ENCODE measurements at places on chromosomes 1 and 21.

DNA sequence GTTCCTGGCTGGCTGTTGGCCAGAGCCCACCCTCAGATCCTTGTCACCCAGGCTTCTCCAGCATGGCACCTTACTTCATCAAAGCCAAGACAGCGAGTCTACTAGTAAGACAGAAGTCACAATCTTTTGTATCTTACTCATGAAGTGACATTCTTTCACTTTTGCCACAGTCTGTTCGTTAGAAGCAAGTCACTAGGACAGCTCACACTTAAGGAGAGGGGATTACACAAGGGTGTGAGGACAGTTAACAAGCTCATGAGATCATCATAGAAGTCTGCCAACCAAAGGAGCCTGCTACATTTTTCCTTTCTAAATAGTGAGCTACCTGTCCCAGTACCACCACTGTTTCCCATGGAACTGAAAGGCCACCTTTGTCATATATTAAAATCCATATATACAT, 61.5 kb downstream of the PACC1 start:
- no peak overlapping the region for H3K27ac ChIP-seq
- no peak for DNase-seq
- no peaks in the 10 kb centered on the region for H3K27me3 ChIP-seq
- H3K36me3 ChIP-seq = peaks cover 37% of the 10 kb centered on the region
- H3K4me3 ChIP-seq = no peak overlapping the region

- no peak overlapping the region for H3K27ac ChIP-seq
- peaks cover 10% of the 10 kb centered on the region for H3K4me1 ChIP-seq
- H3K4me3 ChIP-seq = no peak overlapping the region
- DNase-seq = no peak
- H3K36me3 ChIP-seq = no peaks in the 10 kb centered on the region
- peaks cover 57% of the 10 kb centered on the region for H3K27me3 ChIP-seq
These were observed 3.5 kb downstream of the ERRFI1 start for GRCh38 chr1:8022395-8023286.

DNA sequence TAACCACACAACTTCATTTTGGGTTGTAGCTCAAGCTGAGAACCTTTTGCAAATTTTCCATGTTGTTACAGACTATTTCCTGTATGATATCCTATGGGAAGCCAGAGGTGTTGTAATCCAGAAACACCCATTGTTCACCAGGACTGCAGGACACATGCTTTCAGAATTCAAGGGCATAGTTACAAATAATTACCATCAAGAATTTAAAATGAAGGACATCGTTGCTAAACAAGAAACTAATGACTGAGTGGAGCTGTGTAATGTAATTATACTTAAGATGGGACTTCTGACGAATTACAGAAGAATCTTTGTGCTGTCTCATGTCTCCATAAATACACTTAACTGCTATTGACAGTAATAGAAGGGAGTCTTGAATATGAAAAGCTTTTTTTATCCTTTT, 47.6 kb upstream of the HOOK1 start:
- H3K4me1 ChIP-seq = peaks cover 10% of the 10 kb centered on the region
- no peak overlapping the region for H3K27ac ChIP-seq
- DNase-seq = no peak
- no peaks in the 10 kb centered on the region for H3K36me3 ChIP-seq
- no peak overlapping the region for H3K4me3 ChIP-seq

GRCh38 chr1:224884361-224884801, 45.1 kb upstream of the DNAH14 start:
- H3K4me1 ChIP-seq = no peaks in the 10 kb centered on the region
- H3K36me3 ChIP-seq = no peaks in the 10 kb centered on the region
- no peak for DNase-seq
- no peaks in the 10 kb centered on the region for H3K27me3 ChIP-seq

DNA sequence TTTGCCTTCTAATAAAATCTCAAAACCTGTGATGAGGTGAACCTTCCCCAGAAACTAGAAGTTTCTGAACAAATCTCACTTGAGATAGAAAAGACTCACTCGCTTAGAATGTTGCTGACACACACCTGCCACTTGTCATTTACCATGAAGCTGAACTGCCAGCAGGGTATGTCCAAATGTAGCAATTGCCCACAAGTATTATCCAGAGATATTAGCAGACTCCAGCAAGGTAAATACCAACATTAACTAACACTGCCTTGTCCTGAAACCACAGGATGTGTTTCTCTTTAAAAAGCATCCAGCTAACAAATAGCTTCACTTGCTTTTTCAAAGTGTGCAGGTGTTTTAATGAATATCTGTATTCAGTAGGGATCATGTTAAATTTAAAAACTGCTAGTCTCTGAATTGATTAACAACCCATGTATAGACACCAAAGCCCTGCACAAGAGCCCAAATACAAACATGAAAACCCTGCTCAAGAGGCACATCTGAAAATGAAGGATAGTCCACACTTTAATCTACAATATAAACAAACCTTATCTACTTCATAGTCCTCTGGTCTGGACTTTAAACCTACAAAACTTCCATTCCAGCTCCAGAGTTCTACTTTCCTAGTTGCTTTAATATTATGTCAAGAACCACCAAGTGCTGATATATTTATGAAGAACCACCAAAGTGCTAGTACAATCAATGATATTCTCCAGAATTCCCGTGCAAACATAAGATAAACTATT, 19.3 kb downstream of the KRTAP8-1 start:
- DNase-seq = no peak
- no peaks in the 10 kb centered on the region for H3K36me3 ChIP-seq
- no peak overlapping the region for H3K4me3 ChIP-seq
- H3K4me1 ChIP-seq = no peaks in the 10 kb centered on the region

- no peaks in the 10 kb centered on the region for H3K36me3 ChIP-seq
- no peak overlapping the region for H3K4me3 ChIP-seq
- H3K4me1 ChIP-seq = peaks cover 5% of the 10 kb centered on the region
- H3K27ac ChIP-seq = no peak overlapping the region
- no peak for DNase-seq
These were observed 65.1 kb upstream of the JUN start for GRCh38 chr1:58848818-58849411.

GRCh38 chr1:207863893-207864535, 46.9 kb downstream of the CD34 start:
- peaks cover 62% of the 10 kb centered on the region for H3K4me1 ChIP-seq
- peaks cover 58% of the 10 kb centered on the region for H3K36me3 ChIP-seq
- DNase-seq = peak; percentile 76
- H3K4me3 ChIP-seq = peak overlapping the region; percentile 34

DNA sequence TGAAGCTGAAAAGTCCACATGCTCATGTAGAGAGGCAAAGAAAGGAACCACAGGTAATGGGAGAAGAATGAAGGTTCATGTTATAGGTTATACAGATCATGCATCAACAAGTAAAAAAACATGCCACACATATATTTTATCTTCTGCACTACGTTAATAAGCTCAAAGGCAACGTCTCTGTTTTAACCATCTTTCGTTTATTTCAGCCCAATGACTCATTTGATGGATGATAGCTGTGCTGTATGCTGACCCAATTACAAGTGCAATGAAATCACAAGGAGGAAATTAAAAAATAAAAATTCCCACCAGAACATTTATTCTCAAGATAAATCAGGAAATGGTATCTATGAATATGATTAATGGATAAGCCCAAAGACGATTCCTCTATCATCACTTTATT, 24.6 kb downstream of the XCL1 start:
- no peak overlapping the region for H3K27ac ChIP-seq
- peaks cover 13% of the 10 kb centered on the region for H3K4me1 ChIP-seq
- peaks cover 5% of the 10 kb centered on the region for H3K27me3 ChIP-seq
- peaks cover 3% of the 10 kb centered on the region for H3K36me3 ChIP-seq
- H3K4me3 ChIP-seq = no peak overlapping the region

DNA sequence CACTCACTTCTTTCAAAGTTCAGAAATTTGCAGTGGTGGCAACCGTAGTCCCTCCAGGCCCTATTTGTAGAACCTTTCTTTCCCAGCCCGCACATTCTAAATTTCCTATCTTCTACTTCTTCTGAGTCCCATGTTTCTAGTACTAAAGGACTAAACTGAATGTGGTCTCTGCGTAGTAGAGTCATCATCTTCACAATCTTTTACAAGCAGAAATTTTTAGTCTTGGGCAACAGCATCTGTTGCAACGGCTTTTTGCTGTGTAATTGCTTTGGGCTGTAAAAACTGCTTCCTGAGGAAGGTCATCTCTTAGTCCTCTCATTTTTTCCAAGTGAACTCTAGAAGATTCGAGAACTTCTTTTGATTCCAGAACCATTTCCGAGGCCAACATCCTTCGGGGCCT, 23.9 kb downstream of the VAV3 start:
- no peak for DNase-seq
- no peak overlapping the region for H3K4me3 ChIP-seq
- no peaks in the 10 kb centered on the region for H3K27me3 ChIP-seq
- no peak overlapping the region for H3K27ac ChIP-seq

- H3K27ac ChIP-seq = peak overlapping the region; percentile 77
- peaks cover 27% of the 10 kb centered on the region for H3K27me3 ChIP-seq
- peak overlapping the region; percentile 80 for H3K4me3 ChIP-seq
- no peaks in the 10 kb centered on the region for H3K36me3 ChIP-seq
- peak; percentile 81 for DNase-seq
These were observed 1.7 kb downstream of the TMCC2 start for GRCh38 chr1:205229399-205229871.

DNA sequence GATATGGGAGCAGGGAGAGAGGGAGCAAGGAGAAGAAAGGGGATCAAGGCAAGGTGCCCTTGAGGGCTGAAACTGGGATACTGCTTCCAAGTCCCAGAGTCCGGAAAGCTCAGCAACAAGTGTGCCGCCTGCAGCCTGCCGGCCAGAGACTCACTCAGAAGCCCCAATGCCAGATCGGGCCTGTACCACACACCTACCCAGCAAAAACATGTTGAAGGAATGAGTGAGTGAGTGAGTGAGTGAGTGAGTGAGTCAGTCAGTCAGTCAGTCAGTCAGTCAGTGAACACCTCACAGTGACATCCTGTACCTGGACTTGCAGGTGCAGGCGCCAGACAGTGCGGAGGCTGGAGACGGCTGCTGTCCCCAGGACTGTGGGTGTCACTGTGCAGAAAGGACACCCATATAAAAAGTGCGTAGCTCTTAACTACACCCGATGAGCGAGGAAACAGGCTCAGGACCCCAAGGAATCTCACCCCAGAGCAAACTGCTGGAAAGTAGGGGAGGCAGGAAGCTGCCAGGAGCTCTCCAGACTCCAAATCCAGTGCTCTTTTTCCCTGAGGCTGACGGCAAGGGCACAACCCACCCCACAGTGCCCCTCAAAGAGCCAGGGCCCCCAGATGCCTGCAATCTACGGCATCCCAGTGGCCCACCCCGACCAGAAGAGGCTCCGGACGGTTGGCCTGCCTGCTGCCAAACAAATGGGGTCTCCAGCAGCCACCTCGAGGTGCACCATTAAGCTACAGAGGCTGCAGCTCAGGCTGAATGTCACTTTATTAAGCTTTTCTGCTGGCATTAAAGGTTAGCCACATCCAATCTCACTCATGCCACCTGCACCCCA, 261.7 kb downstream of the NPHP4 start:
- H3K4me1 ChIP-seq = no peaks in the 10 kb centered on the region
- H3K36me3 ChIP-seq = no peaks in the 10 kb centered on the region
- no peaks in the 10 kb centered on the region for H3K27me3 ChIP-seq
- no peak for DNase-seq

DNA sequence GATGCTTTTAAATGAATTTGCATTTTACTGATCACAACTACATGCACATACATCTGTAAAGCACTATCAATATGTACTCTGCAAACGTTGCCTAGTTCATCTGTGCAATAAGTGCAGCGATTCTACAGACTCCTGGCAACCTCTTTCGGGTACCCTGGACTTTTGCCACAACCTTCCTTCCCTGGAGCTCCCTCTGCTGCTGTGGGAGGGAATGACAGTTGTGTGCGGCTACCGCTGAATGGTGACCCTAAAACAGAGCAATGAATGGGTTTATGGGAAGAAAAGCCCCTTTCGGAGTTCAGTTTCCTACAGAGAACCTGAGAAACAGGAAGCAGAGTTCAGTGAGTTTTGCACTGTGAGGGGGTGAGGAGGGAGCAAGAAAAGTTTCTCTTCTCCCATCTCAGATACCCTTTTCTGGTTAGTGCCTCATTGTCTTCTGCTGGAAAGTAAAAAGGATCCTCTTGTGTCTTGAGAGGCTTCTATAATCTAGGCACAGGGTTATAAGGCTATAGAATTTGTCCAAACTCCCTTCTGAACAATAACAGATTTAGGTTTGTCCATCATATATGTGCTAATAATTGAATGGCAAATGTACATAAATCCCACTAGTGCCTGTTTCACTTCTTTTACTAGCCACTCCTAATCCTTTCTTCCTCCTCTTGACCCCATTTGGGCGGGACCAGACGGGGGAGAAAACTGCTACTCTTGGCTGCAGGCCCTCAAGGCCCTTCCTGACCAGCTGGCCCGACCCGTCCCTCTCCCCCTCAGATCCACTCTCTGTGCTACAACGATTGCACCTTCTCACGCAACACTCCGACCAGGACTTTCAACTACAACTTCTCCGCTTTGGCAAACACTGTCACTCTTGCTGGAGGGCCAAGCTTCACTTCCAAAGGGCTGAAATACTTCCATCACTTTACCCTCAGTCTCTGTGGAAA, 19.8 kb upstream of the SARS1 start:
- peaks cover 8% of the 10 kb centered on the region for H3K4me1 ChIP-seq
- no peaks in the 10 kb centered on the region for H3K36me3 ChIP-seq
- peak; percentile 74 for DNase-seq
- no peak overlapping the region for H3K27ac ChIP-seq
- no peaks in the 10 kb centered on the region for H3K27me3 ChIP-seq

DNA sequence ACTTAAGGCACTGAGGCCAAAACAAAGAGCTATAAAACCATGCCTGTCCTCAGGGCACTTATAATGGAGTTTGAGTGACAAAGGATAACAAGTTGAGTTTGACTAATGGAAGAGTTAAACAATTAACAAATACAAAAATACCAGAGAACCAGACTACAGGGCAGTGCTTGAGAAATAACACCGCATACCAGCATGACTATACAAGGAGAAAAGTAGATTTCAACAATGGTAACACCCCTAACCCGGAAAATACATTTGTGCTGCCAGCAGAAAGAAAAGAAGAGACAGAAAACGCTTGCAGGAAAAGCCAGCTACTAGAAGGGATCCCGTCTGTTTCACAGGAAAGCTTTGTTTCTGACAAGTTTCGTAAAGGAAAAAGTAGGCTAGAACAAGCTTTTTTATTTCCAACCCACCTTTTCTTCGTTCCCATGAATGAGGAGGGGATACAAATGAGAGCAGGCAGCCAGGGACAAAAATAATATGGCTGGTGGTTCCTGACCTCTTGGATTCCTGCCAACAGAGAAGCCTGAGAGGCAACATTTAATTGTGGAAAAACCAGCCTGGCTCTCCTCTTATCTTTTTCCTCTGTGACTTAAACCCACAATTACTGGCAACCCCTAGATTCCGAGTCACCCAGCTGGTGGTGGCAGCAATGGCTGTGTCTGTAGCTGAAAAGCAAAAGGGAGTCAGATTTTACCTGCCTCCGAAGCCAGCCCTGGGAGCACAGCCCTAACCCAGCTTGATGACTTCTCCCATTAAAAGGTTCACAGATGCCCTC, 56.5 kb downstream of the WLS start:
- DNase-seq = no peak
- H3K4me1 ChIP-seq = no peaks in the 10 kb centered on the region
- no peaks in the 10 kb centered on the region for H3K36me3 ChIP-seq
- H3K4me3 ChIP-seq = no peak overlapping the region
